ENCODE measurements at places on chromosomes 1 and 21. TPM values are rescaled to one million over a fixed set of nuclear protein-coding genes. Genes with fewer than 3 reads are reported as not detected.

DNA sequence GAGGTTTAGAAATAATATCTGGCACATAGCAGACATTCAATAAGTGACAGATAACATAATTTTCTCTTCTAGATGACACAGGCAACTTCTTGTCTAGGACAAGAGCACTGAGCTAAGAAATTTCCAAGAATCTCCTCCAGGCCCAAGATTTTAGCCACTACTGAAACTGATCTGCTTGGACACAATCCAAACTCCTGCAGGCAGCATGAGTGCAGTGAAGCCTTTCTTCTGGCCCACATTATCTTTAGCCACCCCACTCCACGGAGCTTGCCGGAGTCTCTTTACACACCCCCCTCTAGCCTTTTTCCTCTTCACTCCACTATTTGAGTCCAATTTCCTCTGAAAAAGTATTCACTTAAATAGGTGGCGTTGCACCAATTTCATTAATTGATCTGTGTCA, 142.9 kb upstream of the DUSP10 start:
- no peak for DNase-seq

- DNase-seq, result no peak
Observed at GRCh38 chr1:180217006-180217405, 13.1 kb upstream of the LHX4 start.

DNA sequence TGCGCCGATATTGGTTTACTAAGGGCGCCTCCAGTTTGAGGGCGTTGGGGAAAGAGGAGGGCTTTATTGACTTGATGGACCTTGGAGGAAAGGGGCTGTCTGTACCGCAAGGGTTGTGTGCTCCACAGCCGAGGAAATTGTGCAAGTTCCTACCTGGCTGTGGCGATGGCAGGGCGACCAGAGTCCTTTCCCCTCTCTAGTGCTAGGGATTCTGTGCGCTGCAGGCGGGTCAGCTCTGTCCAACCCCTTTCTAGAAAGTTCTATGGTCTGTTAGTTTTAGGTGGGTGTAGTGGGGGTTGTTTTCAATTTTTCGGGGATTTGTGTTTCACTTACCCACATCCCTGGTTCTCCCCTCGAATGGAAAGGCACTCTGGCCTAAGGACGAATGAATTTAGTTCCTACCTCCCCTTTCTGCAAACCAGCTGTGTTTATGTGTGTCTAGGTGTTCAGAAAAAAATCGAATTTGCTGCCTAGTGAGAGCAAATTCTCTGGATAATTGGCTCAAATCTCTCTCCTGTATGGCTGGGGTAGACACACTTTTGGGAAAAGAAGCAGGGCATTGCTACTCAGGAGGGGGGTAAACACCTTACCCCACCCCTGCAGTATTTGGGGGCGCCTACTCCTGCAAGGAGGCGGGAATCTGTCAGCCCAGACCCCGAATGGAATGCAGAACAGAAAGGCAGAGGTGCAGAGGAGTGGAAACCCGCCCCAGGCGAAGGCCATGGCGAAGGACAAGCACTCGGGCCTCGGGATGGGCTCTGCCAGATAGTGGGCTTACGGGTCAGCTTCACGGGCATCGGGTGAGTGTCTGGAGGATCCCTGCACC, 2.0 kb downstream of the DMBX1 start:
- no peak for DNase-seq

- DNase-seq, result no peak
Observed at GRCh38 chr1:98296681-98297080, 364.8 kb upstream of the SNX7 start.

- DNase-seq, result no peak
Observed at GRCh38 chr1:80993154-80993980, 807.4 kb upstream of the ADGRL2 start.

DNA sequence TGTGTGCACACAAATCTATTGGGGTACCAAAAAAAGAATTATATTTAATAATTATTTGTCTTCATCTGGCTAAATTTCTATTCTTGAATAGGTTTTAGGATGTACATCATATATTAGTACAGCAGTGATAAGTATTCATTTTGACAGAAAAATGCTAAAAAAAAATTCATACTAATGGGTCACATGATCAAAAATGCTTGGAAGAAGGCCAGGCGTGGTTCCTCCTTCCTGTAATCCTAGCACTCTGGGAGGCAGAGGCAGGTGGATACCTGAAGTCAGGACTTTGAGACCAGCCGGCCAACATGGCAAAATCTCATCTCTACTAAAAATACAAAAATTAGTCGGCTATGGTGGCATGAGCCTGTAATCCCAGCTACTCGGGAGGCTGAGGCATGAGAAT, 26.9 kb upstream of the PTGFRN start:
- no peak for DNase-seq

DNA sequence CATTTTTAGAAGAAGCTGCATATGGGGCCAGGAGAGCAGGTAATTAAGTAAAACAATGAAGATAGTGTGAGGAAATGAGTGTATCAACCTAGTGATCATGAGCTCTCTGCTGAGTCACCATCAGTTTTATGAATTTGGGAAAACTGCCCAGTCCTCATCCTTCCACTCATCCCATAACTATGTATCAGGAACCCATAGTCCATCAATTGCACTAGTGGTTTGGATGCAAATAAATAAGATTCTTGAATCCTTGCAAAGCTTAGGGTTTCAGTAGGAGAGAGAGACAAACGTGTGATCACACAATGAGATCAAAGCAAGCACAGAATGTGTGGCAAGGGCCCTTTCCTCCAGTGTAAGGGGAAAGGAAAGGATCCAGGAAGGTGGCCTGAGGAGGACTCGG, 145.6 kb downstream of the ZZZ3 start:
- DNase-seq, result no peak

DNA sequence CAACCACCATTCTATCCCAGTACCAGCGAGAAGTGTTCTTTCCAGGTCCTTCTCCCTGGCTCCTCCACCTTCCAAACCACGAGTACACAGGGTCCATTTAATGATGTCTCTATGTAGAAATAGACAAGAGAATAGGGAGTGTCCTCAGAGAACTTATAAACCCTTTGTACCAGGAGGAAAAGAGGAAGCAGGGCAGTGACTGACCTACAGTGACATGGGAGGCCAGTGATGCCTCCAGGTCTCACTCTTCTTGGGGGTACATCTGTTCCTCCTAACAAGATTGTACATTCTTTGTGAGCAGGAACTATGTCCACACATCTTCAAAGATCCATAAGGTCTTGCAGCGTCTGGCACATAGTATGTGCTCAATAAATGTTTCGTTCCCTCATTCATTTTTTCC, 18.7 kb upstream of the FMOD start:
- no peak for DNase-seq

DNA sequence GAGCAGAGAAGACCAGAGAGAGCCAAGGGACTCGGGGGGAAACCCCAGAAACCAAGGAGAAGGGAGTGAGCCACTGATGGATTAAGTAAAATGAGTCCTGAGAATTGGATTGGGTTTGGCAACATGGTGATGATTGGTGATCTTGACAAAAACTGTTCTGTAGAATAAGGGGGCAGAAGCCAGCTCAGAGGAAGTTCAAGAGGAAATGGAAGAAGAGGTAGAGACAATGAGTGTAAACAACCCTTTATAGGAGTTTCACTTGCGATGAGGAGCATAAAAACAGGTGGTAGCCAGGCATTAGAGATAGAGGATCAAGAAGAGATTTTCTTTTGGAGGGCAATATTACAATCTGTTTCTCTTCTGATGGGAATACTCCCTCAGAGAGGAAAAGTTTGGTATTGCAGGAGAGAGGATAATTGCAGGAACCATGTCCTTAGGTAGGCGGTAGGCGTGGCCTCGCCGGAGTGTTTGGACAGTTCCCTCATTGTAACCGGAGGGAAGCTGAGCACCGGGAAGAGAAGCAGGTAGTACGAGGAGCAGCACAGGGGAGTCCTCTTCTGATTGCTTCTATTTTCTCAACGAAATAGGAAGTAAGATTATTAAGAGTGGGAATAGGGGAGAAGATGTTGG, 68.4 kb upstream of the TENT5C start:
- DNase-seq, result no peak

DNA sequence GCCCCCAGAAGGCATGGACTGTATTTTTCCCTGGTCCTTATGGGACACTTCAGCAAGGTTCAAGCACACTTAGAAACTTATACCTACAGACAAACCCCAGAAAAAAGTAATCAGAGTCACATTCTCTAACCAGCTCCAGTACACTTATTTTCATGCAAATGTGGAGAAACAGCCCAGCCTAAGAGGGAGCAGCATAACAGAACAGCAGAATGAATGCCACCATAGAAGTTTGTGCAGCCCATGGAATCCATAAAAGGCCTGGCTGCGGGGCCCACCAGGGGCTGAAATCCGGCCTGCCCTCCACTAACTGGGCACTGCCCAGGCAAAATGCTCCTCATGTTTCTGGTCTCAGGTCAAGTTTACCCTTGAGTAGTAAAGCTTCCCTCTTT, 60.4 kb upstream of the ATP1A1 start:
- DNase-seq, result no peak

GRCh38 chr1:207822602-207823451, 71.0 kb downstream of the CD46 start:
- DNase-seq, result peak; percentile 43

GRCh38 chr1:201721082-201722049, 107.6 kb upstream of the IPO9 start:
- no peak for DNase-seq

DNA sequence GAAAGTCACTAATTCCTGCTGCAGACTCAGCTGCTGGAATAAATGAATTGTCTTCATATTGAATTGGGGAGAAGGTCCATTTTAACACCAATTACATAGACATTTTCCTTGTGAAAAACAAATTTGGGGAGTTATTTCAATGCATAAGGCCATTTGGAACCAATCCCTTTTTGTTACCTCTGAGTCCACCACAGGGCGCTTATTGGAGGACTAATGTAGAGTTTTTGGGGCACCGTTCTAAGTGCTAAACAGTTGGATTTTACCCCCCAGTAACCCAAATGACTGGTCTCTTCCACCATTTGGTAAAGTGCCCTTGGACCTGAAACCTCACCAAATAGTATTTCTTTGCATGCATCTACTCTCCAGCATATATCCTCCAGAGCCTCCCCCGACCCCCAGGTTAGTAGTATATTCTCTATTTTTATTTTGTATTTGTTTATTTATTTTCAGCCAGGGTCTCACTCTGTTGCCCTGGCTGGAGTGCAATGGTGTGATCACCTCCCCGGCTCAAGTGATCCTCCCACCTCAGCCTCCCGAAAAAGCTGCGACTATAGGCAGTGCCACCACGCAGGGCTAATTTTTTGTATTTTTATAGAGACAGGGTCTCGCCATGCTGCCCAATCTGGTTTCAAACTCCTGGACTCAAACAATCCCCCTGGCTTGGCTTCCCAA, 1.6 kb downstream of the PRUNE1 start:
- DNase-seq, result no peak

Gene VAV3
- 11.4 TPM for total RNA-seq

Gene RAB3B
- not detected for total RNA-seq

Gene HES4
- total RNA-seq, result 30.9 TPM

Gene THEM5
- total RNA-seq, result not detected

Data from CD8-positive, alpha-beta T cell (primary cell).